ENCODE measurements at places on chromosomes 2 and 18.

DNA sequence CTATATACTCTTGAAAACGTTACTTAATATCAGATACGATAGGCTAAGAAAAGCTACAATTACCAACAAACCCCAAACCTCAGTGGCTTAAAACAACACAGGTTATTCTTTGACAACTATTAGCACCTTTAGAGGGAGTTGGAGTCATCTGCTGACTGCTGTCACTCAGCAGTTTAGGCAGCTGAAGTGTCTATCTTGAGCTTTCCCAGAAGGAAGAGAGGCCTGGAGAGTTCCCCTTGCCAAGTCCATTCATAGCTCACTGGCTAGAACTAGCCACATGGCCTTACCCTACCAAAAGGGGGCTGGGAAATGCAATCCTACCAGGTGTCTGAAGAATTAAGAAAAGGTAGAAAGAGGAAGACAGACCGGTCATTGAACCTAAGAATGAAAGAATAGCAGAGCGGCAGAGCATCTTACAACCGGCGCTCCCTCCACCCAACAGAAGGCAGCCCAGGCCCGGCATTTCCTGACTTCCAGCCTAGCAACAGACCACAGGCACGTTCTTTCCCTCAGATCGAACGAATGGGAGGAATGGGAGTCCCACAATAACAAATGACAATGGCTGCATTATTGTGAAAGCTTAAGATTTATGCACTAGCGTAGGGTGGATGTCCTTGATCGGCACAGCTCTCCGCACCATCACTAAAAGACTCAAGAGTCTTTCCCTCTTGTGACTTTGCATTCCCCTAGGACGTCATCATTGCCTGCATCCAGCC is 211.2 kb upstream of the CTAGE1 start:
- no peak for DNase-seq

DNA sequence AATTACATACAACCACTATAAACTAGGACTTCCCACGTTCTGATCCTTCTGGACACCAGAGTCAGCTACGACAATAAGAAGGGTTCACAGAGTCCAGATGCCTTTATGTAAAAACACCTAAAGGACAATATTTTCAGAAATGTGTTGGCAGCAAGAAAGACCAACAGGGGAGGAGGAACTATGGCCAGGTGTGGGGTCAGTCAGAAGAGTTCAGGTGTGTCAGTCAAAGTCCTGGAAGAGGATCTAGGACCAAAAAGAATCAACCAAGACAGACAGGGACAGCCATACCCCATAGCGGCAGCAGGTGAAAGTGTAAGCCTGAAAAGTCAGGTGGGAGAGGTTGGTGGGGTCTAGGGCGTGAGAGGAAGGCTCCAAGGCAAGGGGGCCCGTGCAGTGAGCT is 38.0 kb upstream of the YPEL5 start:
- no peak for DNase-seq

DNA sequence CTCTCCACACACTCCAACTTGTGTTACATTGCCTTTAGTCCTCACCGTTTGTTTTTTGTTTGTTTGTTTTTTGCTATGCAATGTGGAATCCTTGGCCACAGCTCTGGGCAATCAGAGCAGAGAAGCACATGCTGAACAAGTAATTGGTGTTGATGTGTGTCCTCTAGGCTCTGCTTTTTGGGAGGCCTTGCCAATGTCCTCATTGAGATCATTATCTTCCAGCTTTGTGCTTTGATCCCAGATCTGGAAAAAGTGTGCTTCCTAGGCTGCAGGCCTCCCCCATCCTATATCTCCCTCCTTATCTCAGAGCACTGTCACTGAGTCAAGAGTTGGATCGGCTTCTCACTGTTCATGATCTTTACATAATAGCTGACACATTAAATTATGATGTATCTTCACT is 25.9 kb downstream of the OSR1 start:
- no peak for DNase-seq

GRCh38 chr2:636641-637405 is 40.4 kb downstream of the TMEM18 start:
- peak; percentile 58 for DNase-seq

GRCh38 chr2:18435426-18436037 is 124.9 kb downstream of the RDH14 start:
- DNase-seq: peak; percentile 70

DNA sequence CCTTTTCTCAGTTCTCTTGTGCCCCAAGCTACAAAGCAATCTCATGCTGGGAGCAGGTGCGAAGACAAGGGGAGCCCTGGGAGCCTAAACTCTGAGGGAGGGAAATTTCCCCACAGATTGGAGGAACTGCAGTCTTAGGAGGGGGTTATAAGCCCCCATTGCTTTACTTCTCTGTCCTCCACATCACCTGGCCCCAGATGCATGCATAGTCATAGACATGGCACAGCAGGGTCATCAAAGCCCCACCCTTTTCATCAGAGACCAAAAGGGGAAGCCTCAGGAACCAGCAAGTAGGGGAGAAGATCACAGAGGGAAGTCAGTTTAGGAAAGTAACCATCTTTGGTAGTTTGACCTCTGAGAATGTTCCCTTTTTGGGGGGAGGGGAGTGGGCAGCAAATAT is 33.7 kb downstream of the LANCL1 start:
- DNase-seq: no peak

DNA sequence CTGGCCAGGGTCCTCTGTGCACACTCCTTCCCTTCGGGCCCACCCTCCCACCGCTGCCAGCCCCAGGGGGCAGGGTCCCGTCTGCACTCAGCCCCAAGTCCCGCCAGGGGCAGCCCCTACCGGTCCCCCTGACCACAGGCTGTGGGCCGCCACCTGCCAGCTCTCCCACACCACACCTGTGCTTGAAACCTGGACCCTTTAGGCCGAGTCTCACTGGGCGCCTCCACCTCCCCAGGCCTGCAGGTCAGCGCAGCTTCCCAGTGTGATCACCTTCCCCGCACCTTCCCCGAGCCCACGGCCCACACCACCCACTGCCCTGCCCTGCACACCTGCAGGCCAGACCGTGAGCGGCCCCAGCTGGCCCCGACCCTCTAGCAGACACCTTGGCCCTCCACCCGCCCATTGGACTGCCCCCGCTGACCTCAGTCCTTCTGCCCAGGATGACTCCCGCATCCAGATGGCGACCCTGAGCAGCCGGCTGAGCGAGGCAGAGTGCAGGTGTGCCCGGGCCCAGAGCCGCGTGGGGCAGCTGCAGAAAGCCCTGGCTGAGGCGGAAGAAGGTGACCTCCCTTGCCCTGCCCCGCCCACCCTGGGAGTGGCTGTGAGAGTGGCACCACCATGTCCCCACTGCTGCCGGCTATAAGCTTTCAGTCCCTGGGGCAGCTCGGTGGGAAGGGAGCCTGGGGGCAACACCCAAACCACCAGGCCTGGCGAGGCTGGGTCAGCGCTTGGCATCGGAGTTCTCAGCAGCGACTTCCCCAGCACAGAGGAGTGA is 31.3 kb upstream of the SNED1 start:
- DNase-seq: no peak

DNA sequence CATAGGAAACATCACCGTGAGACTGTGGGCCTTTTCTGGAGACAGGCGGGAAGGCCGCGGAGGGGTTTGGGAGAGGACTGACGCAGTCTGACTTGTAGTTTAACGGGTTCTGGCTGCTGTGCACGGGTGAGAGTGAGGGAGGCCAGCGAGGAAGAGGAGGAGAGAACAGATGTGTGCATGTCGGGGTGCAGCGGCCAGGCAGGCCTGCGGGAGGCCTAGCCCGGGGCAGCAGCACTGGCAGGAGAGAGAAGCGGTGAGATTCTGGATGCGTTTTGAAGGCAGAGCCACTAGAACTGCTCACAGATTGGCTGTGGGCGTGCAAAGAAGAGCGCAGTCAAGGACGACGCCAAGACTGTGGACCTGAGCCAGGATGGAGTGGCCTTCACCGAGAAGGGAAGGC is 53.9 kb downstream of the PTGR3 start:
- DNase-seq: no peak

GRCh38 chr18:11654736-11655605 is 34.1 kb upstream of the GNAL start:
- DNase-seq: peak; percentile 13

- no peak for DNase-seq
These were observed 75.8 kb upstream of the SPATS2L start for GRCh38 chr2:200230716-200231115.

DNA sequence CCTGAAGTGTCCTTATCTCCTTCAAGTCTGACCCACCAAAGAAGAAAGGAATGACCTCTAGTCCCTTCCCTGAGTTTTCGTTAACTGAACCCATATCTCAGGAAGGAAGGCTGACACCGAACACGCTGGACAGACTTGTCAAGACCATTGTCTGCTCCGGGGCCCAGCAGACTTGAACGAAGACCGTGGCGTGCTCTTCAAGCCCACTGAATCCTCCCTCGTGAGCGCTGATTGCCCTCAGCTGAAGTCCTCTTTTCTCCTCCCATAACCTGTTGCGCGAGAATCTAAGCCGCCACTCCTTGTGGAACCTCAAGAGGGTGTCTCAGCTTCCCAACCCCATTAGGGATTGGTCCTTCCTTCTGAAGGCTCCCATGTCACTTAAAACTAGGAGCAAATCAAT is 634 bp upstream of the CNDP1 start:
- DNase-seq: no peak

DNA sequence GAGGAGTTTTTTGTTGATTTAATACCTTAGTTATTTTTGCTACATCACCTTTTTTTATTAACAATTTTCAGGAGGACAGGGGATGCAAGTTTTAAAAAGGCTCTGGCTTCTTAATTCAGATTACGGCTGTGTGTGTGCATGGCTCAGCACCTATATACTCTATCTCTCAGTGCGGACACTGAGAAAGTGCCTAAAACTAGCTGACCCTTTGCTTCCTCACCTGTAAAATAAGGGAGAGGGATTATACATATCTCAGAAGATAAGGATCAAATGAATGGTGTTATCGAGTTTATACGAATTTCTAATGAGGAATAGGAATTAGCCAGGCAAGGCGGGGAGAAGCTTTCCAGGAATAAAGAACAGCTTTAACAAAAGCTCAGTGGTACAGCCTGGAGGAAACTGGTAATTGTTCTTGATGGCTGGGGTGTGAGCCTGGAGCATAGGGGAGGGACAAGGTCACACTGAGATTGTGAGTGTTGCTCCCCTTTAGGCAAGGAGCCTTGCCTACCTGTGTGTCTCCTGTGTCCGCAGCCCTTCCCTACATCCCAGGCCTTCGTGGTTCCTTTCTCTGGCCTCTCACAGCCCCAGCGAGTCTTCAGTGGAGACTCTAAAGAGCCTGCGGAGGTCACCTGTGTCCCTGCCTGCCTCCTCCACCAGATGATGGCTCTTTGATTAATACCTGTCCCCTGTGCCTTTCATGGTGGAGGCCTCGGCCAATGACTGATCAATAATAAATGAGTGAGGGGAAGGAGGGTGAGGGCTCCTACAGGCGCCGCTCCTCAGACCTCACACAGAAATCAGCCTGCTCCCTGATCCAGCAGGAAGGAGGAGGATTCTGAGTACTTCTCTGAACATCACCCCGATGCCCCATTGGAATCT is 92.7 kb downstream of the DDX1 start:
- no peak for DNase-seq

DNA sequence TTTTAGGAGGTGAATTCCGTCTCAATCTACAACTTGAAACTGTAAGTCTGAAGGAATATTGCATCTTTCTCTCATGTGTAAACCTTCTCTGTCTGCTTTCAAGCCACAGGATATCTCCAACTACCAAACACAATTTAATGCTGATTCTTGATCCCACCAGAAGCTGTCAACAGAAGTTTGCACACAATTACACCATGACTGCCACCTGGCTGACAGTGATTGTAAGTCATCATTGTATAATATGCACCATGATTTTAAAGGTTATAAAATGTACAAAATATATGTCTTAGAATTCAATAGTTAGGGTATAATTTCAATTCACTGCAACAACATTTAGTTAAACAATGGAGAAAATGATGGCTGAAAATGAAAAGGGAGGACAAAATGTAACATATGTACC is 18.4 kb downstream of the PREPL start:
- peak; percentile 4 for DNase-seq

DNA sequence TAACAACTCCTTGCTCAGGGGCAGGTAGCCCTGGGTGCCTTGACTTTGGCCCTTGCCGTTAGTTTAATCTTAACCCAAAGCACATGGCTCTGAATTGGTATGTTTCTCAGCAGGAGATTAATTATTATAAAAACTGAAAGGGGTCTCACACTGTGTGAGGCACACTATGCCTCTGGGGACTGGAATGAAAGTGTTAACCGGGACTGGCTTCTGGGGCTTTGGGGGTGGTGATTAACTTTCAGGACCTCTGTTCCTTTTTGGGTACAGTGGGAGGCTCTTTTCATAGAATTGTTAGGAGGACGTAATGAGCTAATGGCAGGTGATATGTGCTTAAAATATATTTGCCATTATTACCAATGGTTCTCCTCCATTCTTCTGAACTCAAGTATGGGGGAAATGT is 5.1 kb downstream of the MERTK start:
- no peak for DNase-seq

DNA sequence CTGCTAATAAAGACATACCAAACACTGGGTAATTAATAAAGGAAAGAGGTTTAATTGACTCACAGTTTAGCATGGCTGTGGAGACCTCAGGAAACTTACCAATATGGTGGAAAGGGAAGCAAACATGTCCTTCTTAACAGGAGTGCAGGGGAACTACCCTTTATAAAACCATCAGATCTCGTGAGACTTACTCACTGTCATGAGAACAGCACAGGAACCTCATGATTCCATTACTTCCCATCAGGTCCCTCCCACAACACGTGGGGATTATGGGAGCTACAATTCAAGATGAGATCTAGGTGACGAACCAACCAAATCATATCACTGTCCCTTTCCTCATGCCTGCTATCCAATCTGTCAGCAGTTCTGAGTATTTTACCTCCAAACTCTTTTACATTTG is 586.7 kb downstream of the TDRD15 start:
- DNase-seq: no peak

- DNase-seq: no peak
These were observed 17.3 kb downstream of the SALL3 start for GRCh38 chr18:78996741-78997490.

GRCh38 chr18:22207021-22207758 is 37.8 kb downstream of the GATA6 start:
- no peak for DNase-seq

DNA sequence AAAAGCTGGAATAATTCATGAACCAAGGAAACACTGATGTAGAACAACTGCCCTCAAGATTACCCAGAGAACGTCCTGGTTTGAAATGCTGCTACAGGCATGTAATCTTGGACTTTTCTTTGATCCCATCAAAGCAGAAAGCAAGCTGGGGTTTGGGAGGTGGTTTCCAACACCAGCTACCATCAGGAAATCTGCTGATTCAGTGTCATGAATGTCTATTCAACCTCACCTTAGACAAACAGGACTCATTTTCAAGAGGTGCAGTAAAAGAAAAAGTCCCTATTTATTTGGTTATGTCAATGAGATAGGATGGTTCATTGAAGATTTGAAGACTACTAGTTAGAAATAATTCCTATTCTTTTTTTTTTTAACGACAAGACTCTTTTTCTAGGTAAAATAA is 72.7 kb downstream of the NEB start:
- DNase-seq: no peak

DNA sequence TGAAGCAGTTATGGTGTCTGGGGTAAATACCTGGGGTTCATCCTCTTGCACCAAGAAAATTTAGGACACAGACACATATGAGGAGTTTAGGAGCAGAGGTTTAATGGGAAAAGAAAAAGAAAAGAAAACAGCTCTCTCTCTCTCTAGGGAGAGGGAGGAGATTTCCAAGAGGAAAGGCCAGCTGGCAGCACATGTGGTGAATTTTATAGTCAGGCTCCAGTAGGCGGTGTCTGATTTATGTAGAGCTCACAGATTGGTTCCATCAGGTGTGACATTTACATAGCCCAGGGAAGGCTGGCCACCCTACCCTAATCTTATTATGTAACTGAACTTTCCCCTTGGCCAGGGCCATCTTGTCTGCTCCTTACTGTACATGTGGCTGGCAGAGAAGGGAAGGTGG is 297.5 kb upstream of the RGPD4 start:
- peak; percentile 39 for DNase-seq

- no peak for DNase-seq
These were observed 262.5 kb upstream of the RAB6C start for GRCh38 chr2:129716781-129717559.

Measured in A172 (cell line).